ENCODE measurements at places on chromosomes 2 and 18.

GRCh38 chr18:24016643-24017042, 2.1 kb downstream of the TTC39C start:
- no peak for DNase-seq

GRCh38 chr2:234993541-234993981, 41.7 kb downstream of the SH3BP4 start:
- no peak for DNase-seq

DNA sequence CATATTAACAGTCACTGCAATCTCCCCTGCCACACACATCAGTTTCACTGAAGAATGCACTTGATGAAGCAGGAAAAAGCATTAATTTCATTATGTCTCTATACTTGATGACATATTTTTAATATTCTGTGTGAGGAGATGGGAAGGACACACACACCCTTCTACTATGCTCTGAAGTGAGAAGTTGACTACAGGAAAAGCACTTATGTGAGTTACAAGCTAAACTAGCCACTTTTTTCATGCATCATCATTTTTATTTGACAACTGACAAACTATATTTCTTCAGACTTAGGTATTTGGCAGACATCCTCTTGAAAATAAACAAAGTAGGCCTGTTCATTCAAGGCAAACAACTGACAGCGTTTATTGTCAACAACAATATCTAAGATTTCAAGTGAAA, 150.4 kb upstream of the ID2 start:
- DNase-seq, result no peak

GRCh38 chr2:189657867-189658266, 3.4 kb upstream of the ASNSD1 start:
- peak; percentile 18 for DNase-seq

DNA sequence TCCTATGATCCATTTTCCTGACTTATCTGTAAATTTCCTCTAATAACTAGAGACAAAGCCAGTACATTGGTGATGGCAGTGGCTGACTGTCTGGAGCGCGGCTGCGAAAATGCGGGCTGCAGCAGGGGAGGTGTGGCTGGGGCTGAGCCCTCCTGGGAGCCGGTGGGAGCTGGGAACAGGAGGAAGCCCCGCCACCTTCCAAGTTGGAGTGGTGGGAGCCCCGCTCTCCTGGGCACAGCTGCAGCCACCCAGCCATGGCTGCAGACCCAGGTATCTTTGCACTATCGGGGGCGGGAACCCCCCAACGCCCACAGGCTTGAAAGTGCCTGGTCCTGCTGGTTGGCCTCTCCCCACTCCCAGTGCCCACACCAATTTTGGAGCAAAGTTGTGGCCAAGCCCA, 633.0 kb upstream of the TMEFF2 start:
- no peak for DNase-seq

DNA sequence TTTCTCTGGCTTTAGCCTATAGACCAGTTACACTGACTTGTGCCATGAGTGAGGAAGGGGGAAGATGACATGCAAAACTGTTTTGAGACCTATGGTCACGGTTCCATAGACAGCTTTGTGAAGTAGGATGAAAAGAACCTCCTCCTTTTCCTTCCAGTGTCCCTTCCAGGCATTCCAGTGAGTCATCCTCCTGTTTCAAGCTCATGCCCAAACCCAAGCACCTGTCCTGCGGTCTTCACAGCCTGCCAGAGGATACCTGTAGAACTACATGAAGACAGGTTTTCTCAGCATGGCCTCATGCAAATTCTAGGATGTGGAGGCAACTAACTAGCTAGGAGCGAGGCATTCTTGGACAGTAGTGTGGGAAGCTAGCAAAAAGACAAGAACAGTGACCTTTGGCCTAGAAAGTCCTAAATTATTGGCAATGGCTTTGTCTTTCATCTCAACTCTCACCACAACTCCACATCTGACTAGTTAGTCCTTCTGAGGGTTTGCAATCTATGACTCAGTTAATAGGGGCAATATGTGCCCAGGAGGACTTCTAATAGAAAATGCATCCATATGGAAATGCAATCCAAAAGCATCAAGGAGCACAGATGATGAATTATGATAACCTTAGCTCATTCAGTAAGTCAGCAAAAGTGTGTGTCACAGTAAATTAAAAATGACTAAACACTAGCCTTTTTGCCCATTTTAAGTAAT, 154.7 kb downstream of the RBM43 start:
- DNase-seq, result no peak

GRCh38 chr2:57943315-57943714, 103.3 kb upstream of the VRK2 start:
- no peak for DNase-seq

DNA sequence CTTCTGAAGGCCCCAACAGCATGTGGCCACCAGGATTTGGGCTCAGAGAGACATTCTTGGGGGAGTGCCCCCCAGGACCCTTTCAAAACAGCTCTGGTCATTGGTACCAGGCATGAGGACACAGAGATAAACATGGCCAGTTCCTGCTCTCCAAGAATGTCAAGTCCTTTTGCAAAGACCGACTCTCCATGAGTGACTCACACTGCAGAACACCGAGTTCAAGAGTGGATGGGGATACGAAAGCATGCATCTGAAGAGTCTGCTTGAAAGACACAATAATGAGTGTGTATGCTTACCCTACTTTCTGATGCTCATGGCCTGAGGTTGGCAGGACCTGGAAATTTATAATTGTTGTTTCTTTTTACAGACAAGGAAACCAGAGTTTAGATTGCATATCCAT, 450.6 kb downstream of the TSN start:
- no peak for DNase-seq

GRCh38 chr2:95061119-95061512, 35.6 kb downstream of the MAL start:
- DNase-seq, result no peak

GRCh38 chr2:120669121-120669952, 66.3 kb upstream of the GLI2 start:
- DNase-seq, result no peak

- DNase-seq, result no peak
These were observed 94.6 kb downstream of the PLEKHM3 start for GRCh38 chr2:207930747-207931146.

DNA sequence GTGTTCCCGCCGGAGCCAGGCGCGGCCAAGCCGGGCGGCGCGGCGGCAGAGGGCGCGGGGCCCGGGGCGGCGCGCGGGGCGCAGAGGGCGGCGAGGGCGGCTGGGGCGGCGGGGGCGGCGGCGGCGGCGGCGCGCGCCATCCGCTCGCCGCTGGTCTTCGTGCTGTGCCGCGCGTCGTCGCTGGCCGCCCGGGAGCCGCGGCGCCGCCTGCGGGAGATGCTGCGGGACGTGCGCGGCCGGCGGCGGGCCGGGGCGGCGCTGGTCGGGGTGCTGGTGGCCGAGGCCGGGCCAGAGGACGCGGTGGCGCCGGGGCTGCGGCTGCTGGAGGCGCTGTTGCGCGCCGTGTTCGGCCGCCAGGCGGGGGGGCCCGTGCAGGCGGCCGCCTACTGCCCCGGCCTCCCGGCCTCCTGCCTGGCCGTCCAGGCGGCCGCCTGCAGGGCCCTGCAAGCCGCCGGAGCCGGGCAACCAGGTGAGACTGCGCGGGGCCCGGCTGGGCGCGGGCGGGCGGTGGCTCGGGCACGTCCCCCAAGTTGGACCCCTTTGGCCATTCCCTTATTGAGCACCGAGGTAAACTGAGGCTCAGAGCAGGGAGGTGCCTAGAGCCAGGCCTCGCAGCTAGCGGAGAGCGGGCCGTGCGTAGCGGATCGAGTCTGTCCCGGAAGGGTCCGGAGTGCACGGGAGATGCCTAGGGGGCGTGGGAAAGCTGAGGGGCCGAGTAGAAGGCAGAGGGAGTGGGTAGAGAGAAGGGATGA, 584 bp downstream of the C2orf72 start:
- DNase-seq, result no peak

GRCh38 chr2:239305771-239306170, 95.0 kb downstream of the HDAC4 start:
- no peak for DNase-seq

DNA sequence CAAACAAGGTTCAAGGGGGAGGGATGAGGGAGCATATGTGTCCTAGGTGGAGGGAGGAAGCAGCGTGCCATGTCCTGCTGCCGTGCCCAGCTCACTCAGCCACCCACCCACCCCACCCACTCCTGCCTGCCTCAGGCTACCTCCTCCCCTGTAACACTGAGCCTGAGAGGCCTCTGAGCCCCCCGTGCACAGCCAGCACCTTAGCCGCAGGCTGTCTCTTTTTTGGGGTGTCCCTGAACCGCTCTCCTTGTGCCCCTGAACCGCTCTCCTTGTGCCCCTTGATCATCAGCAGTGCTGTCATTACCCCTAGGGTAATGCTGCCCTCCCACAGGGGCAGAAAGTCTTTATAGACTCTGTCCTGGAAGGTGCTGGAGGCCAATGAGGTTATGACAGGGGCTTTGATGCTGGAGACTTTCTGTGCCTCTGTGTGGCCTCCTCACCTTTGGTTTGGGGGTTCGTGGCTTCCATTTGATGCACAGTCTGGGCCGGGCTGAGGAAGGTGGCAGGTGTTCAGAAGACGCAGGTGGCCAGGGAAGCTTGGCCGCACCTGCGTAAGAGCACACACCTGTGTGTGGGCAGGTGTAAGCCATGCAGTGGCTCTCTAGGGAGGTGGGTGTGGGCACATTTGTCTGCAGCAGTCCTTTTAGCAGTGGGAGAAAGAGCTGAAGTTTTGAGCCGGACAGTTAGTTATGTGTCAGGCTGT, 140.0 kb downstream of the SEPTIN10 start:
- no peak for DNase-seq

GRCh38 chr18:74284191-74284979, 7.4 kb downstream of the CYB5A start:
- no peak for DNase-seq

- no peak for DNase-seq
These were observed 1588.9 kb upstream of the TMEFF2 start for GRCh38 chr2:193783681-193784080.

All from activated CD4-positive, alpha-beta T cell treated with anti-CD3 and anti-CD28 coated beads for 1 hour (primary cell).